ENCODE measurements at places on chromosomes 1 and 21.
A peak's percentile ranks its signal among the peaks of the same experiment; 100 is the strongest.

DNA sequence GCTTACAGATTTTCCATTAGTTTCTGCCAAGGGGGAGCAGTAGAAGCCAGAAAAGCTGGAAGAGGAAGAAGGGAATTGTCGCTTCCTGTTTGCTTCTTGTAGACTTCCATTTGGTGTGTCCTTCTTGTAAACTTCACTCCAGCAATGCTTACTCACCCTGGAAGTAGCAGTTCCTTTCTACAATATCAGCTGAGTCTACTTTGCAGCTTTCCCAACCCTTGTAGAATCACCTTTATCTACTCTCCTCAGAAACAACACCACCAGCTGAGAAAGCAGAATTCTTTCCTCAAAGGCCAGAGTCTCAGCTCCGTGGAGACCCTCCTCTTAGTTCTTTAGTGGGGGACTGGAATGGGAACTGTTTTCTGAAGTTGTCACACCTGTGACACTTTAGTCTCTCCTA, 1136.7 kb upstream of the TMPRSS15 start:
- DNase-seq = no peak

GRCh38 chr1:222926566-222926965, 111.7 kb downstream of the DISP1 start:
- no peak for DNase-seq

GRCh38 chr1:117059334-117059677, 820 bp upstream of the TTF2 start:
- DNase-seq = no peak

- DNase-seq = peak; percentile 32
Observed at GRCh38 chr1:119859647-119860046, 36.7 kb downstream of the ADAM30 start.

DNA sequence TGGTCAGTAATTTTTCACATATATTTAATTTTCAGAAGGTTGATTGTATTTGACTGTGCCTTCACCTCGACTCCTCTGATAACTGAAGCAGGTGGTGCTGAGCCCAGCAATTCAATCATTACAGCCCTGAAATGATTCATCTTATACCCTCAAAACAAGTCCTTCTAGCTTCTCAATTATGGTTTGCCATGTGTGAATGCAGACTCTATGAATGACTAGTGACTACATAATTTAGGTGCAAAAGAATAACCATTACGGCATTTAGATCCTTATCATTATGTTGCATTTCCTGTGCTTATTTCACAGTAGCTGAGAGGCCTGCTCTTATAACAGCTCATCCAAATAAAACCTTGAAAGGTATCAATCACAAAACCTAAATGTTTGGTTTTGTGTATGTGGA, 54.0 kb upstream of the COL11A1 start:
- DNase-seq = no peak

DNA sequence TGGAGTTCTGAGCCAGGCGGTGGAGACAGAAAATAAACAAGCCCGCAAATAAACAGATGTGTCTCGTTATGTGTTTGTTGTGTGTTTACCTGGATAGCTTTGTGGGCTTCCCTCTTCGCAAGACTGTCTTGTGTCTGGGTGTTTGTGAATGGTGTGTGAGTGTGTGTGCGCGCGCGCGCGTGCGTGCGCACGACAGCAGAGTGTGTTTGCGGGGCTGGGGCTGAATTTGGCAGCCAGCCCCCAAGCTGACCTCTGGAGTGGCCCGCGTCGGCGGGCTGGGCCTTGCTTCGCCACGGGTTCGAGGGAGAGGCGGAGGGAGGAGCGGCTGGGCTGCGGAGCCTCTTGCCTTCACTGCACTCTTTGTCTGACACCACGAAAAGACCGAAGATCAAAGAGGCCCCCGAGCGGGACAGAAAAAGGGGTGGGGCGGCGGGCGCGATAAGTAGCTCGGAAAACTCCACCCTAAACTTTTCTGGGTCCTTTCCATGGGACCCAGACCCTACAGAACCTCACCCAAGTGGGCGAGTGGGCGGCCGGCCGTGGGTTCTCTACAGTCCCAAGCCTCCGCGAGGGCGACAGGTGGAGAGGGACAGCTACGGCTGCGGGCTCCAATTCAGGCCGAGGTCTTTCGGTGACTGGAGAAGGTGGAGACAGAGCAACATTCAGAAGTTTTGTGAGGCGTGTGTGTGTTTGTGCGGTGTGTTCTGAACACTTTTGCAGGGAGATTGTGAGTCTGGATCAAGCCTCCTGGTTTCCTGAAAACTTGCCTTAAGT, 14.5 kb downstream of the PAX7 start:
- DNase-seq = no peak

GRCh38 chr1:51139474-51139873, 37.4 kb downstream of the C1orf185 start:
- no peak for DNase-seq

DNA sequence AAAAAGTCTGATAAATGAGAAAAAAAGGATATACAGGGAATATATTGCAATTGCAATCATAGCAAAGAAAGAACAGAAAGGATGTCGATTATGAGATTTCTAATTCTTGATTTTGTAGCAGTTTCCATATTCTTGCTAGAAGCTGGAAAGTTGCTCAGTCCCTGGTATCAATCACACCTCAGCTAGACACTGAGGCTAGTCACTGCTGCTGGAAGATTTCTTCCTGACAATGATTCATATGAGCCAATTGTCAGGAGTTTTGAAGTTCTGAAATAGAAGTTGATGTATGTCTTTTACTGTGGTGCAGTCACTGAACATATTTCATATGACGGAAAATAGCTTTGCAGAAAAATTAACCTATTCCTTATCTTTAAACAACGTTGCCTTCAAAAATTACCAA, 208.4 kb upstream of the C1orf105 start:
- no peak for DNase-seq

GRCh38 chr1:5756434-5757186, 235.6 kb downstream of the NPHP4 start:
- no peak for DNase-seq

GRCh38 chr1:44894591-44894990, 51.5 kb upstream of the PTCH2 start:
- no peak for DNase-seq

DNA sequence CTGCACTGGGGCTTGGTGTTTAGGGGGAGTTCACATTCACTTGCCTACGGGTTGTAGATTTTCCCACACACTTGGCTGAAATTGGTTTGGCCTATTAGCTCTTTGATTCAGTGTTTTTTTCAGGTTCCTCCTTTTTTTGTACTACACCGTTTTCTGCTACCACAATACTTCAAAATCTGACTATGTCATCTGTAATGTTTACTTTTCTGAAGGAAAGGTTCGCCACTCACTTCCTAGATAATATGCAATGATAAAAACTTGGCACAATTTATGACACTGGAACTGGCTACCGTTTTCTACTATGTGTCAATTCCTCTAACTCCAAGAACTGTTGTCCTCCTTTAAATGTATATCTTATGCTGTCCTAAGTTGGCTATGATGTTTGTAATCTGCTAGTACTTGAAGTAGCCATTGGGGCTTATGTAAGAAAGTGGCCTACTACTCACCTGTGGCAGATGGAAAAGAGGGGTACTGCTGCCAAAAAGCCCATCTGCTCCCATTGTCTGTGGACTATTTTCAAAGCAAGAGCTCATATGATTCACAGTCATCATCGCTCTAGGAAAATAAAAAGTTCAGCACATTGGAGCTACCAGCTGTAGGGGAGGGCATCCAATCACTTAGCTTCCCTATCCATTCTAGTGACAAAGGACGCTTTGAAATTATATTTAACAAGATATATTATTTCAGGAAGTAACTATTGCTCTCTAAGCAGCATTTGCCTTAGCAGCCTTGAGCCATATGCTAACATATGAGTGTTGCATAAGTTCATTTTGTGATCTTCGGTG, 42.4 kb upstream of the BACH1 start:
- no peak for DNase-seq

GRCh38 chr1:178282949-178283367, 189.1 kb downstream of the RASAL2 start:
- peak; percentile 40 for DNase-seq

DNA sequence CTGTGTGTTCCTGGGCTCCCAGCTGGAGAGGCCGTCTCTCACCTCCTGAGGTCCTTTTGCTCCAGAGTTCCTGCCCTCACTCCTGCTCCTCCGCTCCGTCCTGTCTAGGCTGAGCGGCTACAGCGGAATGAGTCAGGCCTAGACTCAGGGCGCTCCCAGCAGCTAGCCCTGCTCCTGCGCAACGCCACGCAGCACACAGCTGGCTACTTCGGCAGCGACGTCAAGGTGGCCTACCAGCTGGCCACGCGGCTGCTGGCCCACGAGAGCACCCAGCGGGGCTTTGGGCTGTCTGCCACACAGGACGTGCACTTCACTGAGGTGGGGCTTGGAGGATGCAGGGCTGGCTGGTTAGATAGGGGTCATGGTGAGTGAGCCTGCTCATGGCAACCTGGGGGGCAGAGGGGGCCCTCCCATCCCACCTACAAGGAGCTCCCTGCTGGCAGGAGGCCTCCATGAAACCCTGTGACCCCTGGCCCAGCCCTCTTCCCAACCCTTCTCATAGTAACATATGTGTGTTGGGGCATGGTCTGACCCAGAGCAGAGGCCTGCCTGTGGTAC, 15.1 kb downstream of the PSRC1 start:
- no peak for DNase-seq

DNA sequence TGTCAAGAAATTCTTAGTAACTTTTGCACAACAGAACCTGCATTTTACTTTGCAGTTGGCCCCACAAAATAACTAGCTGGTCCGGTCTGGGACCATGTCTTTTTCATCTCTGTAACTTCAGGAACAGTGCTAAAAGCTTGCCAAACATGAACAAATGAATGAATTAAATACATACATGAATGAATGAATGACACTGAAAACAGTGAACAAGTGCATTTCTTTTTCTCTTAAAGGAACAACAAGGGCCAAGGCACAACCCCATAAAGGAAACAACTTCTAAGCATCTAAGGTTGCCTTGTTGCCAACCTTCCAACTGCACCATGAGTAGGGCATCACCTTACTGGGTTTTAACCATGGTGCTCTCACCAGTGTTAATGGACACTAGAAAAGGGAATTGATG, 534.4 kb upstream of the PKN2 start:
- DNase-seq = no peak

DNA sequence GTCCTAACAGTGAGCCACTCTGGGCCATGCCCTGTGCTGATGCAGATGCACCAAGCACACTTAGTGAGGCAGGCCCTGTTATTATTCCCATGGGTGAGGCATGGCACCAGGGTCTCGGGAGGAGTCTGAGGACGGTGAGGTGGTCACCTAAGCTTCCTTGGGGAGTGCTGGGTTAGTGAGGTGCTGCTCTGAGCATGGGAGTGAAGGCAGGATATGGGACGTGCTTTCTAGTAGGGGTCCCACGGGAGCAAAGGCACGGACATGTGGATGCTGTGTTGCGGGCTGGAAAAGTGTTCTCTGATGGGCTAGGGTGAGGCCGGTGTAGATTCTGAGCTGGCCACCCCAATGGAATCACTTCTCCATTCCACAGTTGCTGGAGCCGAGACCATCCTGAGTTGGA, 77.5 kb upstream of the CSF3R start:
- no peak for DNase-seq

DNA sequence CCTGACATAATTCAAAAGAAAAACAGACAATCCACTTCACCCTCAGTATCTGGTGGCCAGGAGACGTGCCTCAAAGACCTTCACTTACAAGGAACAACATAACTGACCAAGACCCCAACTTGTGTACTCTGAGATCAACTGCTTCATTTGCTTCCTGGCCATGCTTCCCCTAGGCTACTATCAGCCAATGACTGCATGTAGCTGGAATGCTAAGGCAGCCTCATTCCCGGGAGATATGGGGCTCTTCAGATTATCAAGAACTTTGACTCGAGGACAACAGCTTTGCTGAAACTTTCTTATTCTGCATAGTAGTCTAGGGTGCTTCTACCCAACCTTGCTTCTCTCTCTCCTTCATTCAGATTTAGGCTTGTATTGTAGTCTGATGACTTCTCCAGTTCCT, 11.7 kb upstream of the UCK2 start:
- no peak for DNase-seq

DNA sequence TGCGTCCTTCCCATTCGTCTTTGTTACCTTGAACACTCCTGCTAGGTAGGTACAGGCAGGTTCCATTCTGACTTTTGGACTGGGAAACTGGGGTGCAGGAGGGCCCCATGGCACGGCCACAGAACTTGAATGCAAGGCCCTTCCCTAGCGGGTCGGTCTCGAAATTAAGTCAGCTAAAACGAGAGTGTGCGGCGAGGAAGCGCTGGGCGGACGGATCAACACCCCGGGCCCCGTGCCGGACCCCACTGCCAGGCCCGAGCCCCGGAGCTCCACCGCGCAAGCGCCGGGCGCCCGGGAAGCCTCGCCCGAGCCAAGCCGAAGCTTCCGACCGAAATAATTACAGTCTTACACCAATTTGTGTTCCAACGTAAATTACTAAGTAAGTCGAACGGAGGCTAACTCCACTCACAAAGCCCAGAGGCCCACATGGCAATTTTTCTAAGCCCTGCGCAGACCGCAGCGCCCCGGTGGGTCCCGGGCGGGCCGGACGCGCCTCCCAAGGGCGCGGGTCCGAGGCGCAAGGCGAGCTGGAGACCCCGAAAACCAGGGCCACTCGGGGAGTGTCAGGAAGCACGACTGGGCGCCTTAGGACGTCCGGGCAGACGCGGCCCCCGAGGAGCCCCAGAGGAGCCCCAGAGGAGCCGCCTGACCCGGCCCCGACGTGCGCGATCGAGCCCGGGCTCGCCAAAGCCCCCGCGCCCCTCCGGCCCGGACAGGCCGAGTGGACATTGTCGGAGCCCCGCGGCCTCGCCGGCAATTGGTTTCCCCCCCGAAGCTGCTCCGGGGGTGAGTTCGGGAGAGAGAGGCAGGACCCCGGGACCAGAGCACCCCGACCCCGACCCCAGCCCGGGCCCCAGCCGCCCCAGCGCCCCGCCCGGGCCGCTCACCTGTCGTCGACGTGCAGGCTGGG, 624 bp downstream of the RIPK4 start:
- no peak for DNase-seq

Data from smooth muscle cell of the brain vasculature (primary cell).